ENCODE measurements at places on chromosomes 7 and 10. TPM values are rescaled to one million over a fixed set of nuclear protein-coding genes. Genes with fewer than 3 reads are reported as not detected.
A peak's percentile ranks its signal among the peaks of the same experiment; 100 is the strongest.

GATA3 gene
- polyA plus RNA-seq, result 0.14 TPM

CYP26C1 gene
- 0.05 TPM for polyA plus RNA-seq

WDR86 gene
- polyA plus RNA-seq, result 1.7 TPM

HOXA10 gene
- polyA plus RNA-seq, result not detected

CUBN gene
- polyA plus RNA-seq, result 1.0 TPM

TPST1 gene
- polyA plus RNA-seq, result 3.3 TPM

SFXN3 gene
- polyA plus RNA-seq, result 19.3 TPM

FEZF1 gene
- polyA plus RNA-seq, result not detected

GRCh38 chr10:80356989-80357850 lies 639 bp downstream of the DYDC2 start:
- peak overlapping the region; percentile 43 for H3K4me3 ChIP-seq
- peak; percentile 55 for DNase-seq
- H3K27ac ChIP-seq, result no peak overlapping the region
- H3K27me3 ChIP-seq, result no peaks in the 10 kb centered on the region
- no peaks in the 10 kb centered on the region for H3K4me1 ChIP-seq
- H3K36me3 ChIP-seq, result no peaks in the 10 kb centered on the region

DNA sequence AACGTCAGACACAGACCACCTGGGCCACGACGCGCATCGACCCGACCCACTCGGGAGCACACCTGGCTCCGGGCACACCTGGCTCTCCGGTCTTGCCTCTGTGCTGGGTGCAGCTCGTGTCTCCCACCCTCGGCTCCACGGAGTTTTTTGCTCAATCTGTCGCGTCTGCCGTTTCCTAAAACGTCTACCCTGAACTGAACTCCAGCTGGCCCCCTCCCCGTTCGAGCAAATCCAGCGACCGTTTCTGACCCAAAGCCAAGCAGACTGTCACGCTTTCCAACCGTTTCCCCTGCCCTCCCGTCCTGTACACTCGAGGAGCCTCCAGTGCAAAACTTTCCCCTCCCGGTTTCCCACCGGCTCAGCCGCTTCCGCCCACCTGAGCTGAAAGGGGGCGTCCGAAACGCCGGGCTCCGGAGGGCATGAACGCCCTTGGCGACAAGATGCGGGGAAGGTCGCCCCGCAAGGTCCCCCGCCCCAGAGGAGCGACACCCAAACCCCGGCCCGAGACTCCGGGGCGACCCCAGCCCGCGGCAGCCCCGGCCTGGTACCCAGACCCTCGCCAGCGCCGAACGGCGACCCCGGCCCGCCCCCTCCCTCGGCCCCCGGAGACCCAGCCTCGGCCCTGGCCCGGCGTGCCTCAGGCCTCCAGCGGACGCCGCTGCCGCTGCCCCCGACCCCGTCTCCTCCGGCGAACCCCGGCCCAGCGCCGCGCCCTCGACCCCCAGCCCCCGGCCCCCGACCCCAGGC lies 557 bp downstream of the CYTH3 start:
- peak overlapping the region; percentile 92 for H3K4me3 ChIP-seq
- no peak overlapping the region for H3K27ac ChIP-seq
- DNase-seq, result peak; percentile 40
- no peaks in the 10 kb centered on the region for H3K27me3 ChIP-seq

DNA sequence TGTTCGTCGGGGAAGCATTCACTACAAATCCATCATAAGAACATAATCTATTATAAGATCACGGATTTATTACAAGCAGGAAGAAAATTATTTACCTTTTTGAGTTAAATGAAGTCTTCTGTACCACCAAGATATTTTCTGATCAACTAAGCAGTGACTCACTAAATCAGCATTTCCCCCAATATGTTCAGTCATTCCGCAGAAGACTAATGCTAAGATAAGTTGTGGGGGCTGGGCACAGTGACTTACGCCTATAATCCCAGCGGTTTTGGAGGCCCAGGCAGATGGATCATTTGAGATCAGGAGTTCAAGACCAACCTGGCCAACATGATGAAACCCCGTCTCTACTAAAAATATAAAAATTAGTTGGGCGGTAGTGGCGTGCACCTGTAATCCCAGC lies 144.2 kb upstream of the EGR2 start:
- no peaks in the 10 kb centered on the region for H3K4me1 ChIP-seq
- no peak overlapping the region for H3K4me3 ChIP-seq
- H3K36me3 ChIP-seq, result no peaks in the 10 kb centered on the region

DNA sequence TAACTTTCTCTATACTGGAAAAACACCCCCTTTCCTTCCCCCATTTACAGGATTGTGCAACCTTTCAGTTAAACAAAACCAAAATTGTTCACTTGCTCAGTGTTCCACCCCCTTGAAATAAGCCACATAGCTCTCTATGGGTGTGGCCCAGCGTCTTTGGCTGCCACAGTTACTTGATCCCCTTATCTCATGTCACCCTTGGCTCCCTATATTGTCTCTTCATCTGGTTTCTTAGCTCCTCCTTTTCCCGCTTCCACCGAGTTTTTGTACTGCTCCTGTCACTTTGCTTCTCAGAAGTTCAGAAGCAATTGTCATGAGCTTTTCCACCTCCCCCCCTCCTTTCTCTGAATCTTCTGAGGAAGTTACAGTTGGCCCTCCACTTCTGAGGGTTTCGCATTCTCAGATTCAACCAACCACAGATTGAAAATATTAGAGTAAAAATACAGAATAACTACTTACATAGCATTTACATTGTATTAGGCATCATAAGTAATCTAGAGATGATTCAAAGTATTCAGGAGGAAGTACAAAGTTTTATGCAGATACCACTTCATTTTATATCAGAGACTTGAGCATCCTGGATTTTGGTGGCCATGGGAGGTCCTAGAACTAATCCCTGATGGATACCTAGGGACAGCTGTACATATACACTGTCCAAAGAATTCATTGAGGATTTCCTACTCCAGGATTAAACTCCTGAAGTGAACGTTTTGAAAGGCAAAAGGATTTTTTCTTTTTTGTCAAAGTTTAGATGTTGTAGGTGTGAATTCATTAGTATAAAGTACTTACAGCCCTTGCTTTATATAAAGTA lies 60.4 kb downstream of the ADD3 start:
- no peaks in the 10 kb centered on the region for H3K27me3 ChIP-seq
- peaks cover 5% of the 10 kb centered on the region for H3K4me1 ChIP-seq
- H3K36me3 ChIP-seq, result no peaks in the 10 kb centered on the region
- H3K4me3 ChIP-seq, result no peak overlapping the region
- H3K27ac ChIP-seq, result no peak overlapping the region

DNA sequence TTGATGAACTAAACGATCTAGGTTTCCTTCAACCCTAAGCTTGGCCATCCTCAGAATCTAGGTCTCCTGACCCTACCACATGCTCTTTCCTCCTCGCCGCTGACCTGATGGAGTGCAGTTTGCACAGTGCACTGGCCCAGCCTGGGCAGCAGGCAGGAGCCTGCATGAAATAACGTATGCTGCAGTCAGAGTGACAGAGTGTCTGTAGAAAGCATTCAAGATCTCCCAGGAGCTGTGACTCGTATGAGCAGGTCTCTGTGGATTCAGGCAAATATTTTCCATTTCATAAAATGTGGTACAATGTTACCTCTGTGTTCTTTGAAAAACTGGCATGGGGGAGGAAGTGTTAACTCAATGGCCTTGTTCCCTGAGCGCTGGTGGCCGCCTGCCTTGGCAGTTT lies 441.8 kb downstream of the RPS24 start:
- H3K36me3 ChIP-seq, result no peaks in the 10 kb centered on the region
- no peak overlapping the region for H3K27ac ChIP-seq
- H3K27me3 ChIP-seq, result no peaks in the 10 kb centered on the region
- H3K4me3 ChIP-seq, result no peak overlapping the region

DNA sequence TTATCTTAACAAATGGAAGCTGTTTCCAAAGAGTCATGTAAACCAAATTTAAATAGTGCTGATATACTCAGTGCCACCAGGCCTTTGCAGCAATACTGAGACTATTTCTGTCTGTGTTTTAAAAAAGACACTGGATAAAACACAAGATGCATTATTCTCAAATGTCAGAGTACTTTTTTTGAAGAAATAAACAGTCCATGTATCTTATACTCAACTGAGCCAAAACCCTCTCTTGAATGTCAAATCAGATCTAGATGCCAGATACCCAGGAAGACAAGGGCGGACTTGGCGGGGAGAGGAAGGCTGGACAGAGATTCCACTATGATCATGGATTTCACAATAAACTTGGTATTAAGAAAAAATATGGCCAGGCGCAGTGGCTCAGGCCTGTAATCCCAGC lies 127.6 kb downstream of the COBL start:
- DNase-seq, result no peak
- no peaks in the 10 kb centered on the region for H3K27me3 ChIP-seq
- no peaks in the 10 kb centered on the region for H3K4me1 ChIP-seq
- H3K36me3 ChIP-seq, result no peaks in the 10 kb centered on the region

GRCh38 chr10:118870467-118871243 lies 115.9 kb upstream of the CACUL1 start:
- H3K27me3 ChIP-seq, result no peaks in the 10 kb centered on the region
- peak; percentile 16 for DNase-seq
- H3K27ac ChIP-seq, result peak overlapping the region; percentile 14
- no peaks in the 10 kb centered on the region for H3K36me3 ChIP-seq
- H3K4me3 ChIP-seq, result no peak overlapping the region

- H3K27me3 ChIP-seq, result no peaks in the 10 kb centered on the region
- H3K4me1 ChIP-seq, result no peaks in the 10 kb centered on the region
- H3K27ac ChIP-seq, result no peak overlapping the region
- no peaks in the 10 kb centered on the region for H3K36me3 ChIP-seq
- no peak for DNase-seq
Observed at GRCh38 chr7:24504040-24504439, 69.2 kb upstream of the PALS2 start.

DNA sequence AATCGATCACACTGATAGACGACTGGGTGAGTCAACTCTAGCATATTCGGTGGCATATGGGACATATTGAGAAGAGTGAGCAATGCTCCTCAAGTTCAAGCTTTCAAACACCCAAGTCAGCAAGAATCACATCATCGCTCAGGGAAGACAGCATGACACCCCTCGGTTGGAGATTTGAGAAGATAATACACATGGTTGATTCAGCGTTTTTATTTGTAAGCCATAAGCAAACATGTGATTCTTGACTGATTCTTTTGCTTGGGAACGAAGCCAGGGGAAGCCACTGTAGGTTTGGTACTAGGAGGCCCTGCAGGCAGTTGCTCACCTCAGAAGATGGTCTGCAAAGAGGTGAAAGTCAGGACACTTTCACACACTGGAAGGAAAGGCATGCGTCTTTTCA lies 12.6 kb downstream of the UCMA start:
- DNase-seq, result no peak
- no peaks in the 10 kb centered on the region for H3K36me3 ChIP-seq
- no peaks in the 10 kb centered on the region for H3K27me3 ChIP-seq
- no peak overlapping the region for H3K4me3 ChIP-seq

GRCh38 chr7:115937960-115938359 lies 92.6 kb downstream of the TFEC start:
- H3K27me3 ChIP-seq, result no peaks in the 10 kb centered on the region
- no peak overlapping the region for H3K4me3 ChIP-seq
- H3K36me3 ChIP-seq, result no peaks in the 10 kb centered on the region
- H3K4me1 ChIP-seq, result no peaks in the 10 kb centered on the region

DNA sequence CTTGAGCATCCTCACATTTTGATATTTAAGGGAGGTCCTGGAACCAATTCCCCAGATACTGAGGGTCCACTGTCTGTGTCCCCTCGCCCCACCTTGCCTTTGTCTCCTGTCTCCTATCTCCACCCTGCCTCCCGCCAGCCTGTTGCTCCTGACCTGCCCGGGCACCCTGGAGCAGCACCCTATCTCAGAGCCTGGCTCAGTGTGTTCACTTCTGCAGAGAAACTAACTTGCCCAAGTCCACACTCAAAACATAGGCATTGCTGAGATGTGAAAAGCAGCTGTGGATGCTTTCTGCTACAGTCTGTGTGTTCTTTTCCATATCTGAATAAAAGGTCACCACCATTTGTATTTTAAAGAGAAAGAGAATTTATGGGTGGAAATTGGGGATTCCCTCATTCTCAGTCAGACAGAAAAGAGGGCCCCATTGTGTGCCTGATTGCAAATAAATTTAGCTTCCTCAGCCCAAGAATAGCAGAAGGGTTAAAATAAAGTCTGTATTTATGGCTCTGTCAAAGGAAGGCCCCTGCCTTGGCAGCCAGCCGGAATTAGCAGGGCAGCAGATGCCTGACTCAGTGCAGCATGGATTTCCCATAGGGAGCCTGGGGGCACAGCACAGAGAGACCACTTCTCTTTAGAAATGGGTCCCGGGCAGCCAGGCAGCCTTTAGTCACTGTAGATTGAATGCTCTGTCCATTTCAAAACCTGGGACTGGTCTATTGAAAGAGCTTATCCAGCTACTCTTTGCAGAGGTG lies 161.3 kb downstream of the EGFR start:
- H3K27me3 ChIP-seq, result no peaks in the 10 kb centered on the region
- no peak for DNase-seq
- H3K4me1 ChIP-seq, result no peaks in the 10 kb centered on the region

DNA sequence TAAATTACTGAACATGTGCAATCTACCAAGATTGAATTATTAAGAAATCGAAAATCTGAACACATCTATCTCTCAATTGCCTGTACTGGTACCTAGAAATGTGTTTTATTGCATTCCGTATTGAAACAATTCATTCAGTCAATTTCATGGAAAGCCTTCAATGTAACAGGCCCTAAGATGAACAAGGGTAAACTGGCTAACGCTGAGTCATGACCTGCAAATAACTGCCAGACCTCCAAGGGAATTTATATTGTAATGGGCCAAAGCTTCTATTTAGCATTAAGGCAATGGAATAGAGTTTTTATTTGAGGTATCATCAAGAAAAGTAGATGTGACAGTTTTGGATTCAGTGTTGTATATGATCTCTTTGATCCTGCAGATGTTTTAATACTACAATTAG lies 49.9 kb upstream of the CD36 start:
- H3K27ac ChIP-seq, result no peak overlapping the region
- DNase-seq, result no peak
- no peaks in the 10 kb centered on the region for H3K36me3 ChIP-seq
- no peaks in the 10 kb centered on the region for H3K27me3 ChIP-seq
- no peak overlapping the region for H3K4me3 ChIP-seq

DNA sequence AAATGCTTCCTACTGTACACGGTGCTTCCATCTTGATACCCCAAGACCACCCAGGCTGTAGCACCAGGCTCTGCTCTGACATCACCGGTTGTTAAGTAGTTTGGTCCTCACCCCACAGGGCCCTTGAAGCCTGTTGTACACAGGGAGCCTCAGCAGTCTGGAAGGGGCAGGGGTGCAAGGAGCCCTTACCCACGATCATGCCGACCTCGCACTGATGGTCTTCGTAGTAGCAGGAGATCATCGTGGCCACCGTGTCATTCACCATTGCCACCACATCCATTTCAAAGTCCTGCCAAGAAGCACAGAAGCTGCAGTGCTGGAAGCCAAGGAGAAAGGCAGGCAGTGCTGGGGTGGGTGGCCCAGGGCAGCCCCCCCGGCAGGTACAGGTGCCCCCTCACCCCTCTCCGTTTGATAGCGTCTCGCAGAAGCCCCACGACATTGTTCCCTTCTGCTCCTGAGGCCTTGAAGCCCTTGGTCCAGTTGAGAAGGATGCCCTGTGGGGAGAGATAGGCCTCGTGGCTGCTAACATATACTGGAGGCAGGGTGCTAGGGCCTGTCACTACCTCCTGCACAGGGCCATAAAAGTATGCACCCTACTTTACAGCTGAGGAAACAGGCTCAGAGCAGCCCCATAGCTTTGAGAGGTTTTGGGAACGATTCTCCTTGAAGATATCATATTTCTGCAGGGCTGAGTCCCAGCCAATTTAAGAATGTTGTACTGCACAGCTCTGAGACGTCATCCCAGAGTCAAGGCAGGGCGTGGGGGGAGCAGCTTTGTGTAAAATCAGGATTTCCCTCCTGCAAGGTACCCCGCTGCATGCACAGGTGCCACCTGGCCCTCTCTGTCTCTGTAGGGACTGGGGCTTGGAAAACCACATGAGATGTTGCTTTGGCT lies 8.7 kb upstream of the MYL7 start:
- no peaks in the 10 kb centered on the region for H3K27me3 ChIP-seq
- no peak overlapping the region for H3K4me3 ChIP-seq
- no peaks in the 10 kb centered on the region for H3K36me3 ChIP-seq
- no peaks in the 10 kb centered on the region for H3K4me1 ChIP-seq
- H3K27ac ChIP-seq, result no peak overlapping the region
- DNase-seq, result no peak

Data from pancreas (tissue), 10 donors.